ENCODE measurements at places on chromosomes 7 and 10.

- no peak for DNase-seq
Observed at GRCh38 chr7:127821146-127821545, 169.2 kb downstream of the SND1 start.

- no peak for DNase-seq
Observed at GRCh38 chr10:130761788-130762301, 549.7 kb downstream of the TCERG1L start.

DNA sequence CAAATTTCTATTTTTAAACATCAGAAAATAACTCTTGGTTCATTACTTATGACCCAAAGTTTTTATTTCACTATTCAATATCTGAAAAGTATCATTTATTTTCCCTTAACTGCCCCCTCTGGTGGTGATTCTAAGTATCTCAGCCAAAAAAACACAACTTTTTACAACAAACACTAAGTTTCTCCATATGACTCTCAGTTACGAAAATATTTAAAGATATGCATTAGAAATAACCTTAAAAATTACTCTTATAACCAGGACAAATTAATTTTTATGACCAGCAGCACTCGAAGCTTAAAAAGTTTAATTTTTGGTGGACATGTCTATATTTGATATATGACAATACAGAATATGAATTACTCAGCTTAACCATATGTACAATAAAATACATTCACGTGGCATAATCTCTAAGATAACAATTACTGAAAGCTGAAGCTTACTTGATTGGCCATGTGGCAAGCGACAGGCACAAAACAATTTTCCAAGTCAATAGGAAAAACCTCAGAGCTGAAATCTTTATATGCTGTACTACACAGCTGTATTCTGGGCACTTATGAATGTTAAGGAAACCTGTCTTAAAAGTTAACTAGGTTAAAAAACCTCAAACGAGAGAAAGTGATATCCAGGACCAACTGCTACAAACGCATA lies 2.3 kb downstream of the HNRNPA2B1 start:
- DNase-seq = no peak

DNA sequence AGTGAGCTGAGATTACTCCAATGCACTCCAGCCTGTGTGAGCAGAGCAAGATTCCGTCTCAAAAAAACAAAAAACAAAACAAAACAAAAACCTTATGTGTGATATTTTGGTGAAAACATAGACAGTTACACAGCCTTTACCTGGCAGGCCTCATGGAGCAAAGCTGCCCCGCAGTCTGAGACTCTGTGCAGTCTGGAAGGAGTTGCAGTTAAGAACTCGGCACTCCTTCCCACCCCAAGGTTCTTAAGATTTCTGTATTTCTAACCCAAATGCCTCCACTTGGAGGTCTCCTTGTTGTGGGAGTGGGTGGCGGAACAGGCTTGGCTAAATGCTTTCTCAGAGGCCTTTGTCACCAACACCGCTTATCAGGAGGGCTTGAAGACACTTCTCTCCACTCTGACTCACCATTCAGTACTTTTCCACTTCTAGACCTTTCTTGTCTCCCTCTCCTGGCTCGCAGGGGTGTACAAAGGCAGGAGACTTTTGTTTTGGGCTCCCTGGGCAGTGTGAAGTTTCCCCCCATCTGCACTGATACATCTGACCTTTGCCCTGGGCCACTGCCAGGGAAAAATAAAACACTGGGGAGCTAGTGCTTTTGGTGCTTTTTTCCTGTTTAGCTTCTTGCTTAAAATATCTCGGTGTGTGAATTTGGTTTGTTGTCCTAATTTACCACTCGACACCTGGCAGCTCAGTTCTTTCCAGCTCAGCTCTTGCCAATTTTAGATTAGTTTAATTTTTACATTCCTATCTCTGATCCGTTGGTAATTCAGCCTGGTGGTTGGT lies 51.3 kb upstream of the MAGI2 start:
- DNase-seq = no peak

DNA sequence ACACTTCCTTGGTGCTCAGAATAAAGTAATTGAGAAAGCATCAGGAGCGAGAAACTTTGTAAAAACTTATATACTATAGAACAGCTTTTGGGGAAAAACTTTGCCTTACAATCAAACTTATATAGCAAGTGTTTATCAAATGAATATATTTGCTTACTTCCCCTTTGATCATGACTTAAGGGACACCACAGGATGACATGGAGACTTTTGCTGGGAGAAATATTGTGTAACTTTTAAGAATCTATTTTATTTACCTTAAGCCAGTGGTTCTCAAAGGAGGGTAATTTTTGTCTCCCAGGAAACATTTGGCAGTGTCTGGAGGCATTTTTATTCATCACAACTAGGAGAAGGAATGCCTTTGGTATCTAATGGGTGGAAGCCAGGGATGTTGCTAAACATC lies 173.8 kb upstream of the HABP2 start:
- no peak for DNase-seq

GRCh38 chr10:78959924-78960285 lies 108.9 kb upstream of the ZMIZ1 start:
- no peak for DNase-seq

DNA sequence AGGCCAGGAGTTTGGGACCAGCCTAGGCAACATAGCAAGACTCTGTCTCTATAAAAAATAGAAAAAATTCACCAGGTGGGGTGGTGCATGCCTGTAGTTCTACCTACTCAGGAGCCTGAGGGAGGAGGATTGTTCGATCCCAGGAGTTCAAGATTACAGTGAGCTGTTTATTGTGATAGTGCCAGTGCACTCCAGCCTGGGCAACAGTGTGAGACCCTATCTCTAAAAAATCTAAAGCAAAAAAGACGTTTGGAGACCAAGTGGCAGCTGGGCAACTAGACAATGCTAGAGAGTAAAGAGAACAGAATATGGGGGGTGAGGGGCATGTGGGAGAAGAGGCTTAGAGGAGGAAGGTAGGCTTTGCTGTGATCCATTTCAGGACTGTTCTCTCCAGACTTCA lies 1.4 kb downstream of the PDSS1 start:
- DNase-seq = no peak

GRCh38 chr10:8036506-8037198 lies 17.8 kb upstream of the GATA3 start:
- DNase-seq = no peak

- DNase-seq = no peak
Observed at GRCh38 chr10:132275426-132276178, 32.1 kb downstream of the STK32C start.

GRCh38 chr10:14380746-14381145 lies 50.0 kb upstream of the FRMD4A start:
- no peak for DNase-seq

DNA sequence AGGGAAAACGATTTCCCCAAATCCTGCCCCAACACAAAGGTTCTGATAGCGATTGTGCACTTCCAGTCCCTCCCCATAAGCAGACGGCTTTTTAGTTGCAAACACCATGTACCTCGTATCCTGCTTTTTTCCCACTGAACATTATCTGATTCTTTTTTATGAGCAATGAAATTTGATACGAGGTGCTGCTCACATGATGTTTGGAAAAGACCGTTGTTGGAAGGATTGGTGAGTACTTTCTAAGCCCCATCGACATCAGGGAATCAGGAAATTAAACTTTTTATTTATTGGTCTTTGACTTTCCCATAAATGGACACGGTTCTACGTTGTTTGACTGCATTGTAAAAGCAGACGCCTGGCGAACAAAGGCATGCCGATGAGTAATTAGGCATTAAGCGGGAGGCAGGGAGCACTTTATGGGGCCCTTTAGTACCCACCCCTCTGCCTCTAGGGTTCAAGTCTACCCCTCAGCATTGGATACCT lies 49.4 kb downstream of the TEX36 start:
- no peak for DNase-seq

GRCh38 chr7:49636400-49636799 lies 137.0 kb upstream of the VWC2 start:
- no peak for DNase-seq

DNA sequence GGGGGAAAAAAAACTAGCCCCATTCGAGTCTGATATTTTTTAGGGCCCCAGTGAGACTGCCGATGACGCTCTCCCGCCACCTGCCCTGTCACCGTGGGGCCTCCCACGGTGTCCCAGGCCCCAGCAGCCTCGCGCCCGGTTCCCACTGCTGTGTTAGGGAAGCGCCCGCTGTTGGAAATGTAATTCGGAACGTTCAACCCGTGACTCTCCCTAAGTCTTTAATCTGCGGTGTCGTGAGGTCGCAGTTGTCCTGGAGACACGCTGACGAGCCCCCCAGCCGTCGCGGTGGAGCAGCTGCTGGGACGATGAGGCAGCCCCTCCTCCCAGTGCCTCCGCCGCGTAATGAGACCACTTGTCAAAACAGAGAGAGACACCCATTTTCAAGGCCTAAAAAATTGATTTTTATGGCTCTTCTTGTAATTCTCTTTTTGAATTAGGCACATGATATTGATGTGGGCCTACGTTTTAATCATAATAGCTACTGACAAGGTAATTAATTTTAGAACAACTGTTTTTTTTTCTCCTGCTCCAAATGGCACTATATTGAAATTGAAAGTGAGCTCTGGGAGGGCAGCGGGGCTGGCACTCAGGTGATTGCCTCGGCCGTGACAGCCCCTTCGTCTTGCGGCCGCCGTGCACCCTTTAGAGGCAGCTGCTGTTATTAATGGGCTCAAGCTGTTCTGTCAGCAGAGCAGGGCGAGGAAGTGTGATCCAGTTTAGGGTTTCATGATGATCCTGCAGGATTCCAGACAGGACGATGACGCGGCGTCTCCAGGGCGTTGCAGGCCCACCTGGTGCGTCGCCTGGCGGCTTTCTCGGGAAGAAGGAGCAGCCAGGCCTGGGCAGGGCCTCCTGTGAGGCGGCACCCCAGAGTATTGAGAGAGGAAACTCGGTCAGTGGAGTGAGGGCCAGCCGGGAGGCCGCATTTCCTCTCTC lies 63.3 kb downstream of the NKX6-2 start:
- no peak for DNase-seq

GRCh38 chr7:69937097-69937496 lies 338.8 kb downstream of the AUTS2 start:
- DNase-seq = no peak

- no peak for DNase-seq
Observed at GRCh38 chr7:20407585-20408466, 77.1 kb downstream of the ITGB8 start.

DNA sequence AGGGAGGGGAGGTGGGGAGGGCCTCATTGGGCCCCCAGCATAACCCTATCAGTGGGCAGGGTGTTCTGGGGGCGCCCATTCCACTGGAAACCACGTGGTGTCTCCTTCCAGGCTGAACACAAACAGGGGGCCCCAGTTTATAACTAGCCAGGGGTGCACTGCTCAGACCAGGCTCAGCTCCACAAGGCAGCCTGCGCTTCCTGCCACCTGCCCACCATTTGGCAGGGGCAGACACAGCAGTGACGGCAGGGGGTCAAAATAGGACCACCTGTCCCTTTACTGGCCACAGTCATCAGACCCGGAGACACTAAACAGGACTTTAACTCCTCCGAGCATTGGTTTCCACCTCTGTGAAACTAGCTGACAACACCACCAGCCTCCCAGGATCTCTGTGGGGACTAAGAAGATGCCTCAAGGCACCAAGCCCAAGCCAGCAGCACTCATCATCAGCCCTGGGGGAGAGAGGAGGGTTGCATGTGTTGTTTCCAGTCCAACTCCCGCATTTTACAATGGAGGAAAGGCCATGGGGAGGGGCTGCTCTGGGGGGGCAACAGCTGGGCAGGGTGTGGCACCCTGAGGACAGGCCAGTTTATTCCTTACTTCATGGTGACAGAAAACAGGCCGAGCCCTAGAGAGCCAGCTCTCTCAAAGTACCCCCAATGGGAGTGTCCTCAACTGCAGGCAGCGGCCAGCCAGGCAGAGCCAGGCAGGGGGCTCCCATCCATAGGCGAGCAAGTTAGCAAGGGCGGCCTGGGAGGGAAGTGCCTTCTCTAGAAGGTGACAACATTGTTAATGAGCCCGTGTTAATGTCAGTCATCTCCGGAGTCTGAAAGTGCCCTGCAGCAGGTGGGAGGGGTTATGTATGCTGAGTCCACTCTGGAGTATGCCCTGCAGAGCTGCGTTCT lies 127.6 kb downstream of the TNS3 start:
- DNase-seq = no peak

All from AG09319 (cell line).